ENCODE measurements at places on chromosomes 2 and 18.

DNA sequence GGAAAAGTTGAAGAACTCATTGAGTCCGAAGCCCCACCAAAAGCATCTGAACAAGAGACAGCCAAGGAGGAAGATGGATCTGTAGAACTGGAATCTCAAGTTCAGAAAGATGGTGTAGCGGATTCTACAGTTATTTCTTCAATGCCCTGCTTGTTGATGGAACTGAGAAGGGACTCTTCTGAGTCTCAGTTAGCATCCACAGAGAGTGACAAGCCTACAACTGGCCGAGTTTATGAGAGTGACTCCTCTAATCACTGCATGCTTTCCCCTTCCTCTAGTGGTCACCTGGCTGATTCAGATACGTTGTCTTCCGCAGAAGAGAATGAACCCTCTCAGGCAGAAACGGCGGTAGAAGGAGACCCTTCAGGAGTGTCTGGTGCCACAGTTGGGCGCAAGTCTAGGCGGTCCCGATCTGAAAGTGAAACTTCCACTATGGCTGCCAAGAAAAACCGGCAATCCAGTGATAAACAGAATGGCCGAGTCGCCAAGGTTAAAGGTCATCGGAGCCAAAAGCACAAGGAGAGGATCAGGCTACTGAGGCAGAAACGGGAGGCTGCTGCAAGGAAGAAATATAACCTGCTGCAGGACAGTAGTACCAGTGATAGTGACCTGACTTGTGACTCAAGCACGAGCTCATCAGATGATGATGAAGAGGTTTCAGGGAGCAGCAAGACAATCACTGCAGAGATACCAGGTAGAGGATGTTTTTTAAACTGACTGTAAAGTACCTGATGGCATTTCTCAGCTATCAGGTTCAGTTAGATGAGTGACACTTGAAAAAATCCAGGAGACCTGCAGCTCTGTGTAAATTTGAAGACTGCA lies 111.9 kb downstream of the HAUS1 start:
- no peak for DNase-seq

GRCh38 chr2:120545521-120546047 lies 190.1 kb upstream of the GLI2 start:
- no peak for DNase-seq

DNA sequence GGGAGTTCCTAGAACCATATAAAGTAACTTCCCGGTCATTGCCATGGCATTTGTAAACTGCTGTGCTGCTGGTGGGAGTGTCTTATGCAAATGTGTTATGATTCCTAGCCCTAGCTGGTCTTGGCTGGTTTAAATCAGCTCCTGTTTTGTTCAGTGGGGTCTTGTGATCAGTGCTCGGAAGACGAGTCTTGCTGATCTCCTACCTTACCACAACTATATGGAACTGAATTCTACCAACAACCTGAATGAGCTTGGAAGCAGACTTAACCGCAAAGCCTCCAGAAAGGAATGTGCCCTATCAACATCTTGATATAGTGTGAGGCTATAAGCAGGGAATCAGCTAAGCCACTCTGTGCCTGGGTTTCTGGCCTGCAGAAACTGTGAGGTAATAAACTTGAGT lies 33.5 kb downstream of the POLE4 start:
- no peak for DNase-seq

DNA sequence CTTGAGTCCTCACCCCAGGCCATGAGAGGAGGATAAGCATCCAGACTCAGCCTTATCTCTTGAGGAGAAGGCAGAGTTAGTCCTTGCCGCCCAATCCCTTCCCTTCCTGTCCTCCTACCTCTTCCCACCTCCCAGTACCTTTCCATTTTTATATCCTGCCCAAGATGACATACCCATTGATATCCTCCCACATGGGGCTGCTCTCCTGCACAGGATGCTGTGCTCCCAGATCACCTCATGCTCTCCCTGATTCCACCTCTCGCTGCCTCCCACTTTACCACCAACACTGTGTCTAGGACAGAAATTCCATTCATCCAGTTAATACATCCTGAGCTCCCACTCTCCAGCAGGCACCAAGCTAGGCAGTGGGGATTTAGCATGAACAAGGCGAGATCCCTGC lies 182.4 kb downstream of the GFPT1 start:
- no peak for DNase-seq

DNA sequence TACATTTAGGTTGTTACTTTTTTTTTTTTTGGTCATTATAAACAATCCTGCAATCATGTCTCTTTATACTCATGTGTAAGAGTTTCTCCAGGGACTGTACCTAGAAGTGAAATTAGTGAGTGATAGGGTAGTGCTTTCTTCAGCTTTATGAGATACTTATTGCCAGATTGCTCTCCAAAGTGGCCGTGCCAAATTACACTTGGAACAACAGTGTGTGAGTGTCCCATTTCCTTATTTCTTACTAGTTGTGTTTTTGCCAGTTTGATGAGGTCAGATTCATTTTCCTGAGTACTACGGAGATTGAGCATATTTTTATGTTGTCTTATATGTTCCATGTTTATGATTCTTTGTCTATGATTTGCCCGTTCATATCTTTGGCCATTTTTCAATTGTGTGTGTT lies 39.2 kb downstream of the GALNT1 start:
- DNase-seq = no peak

DNA sequence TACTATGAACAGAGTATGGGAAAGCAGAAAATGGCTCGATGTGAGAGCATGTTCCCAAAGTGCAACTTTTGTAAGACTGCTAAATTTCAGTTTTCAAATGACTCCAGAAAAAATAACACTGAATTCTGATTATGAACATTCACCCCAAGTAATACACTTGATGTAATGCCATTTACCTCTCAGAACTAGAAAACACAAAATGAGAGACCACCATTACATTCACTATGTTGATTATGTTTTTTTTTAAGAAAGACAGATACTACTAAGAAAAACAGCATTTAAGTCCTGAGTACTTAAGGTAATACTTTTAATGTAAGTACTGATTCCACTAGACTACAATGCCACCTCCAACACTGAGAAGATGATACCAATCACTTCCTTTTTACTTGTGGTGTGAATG lies 38.5 kb downstream of the SFT2D3 start:
- DNase-seq = no peak

Data from occipital lobe (tissue), 3 donors.